Adrenal gland (tissue), 19 donors: ENCODE measurements at places on chromosomes 4 and X. TPM values are rescaled to one million over a fixed set of nuclear protein-coding genes. Genes with fewer than 3 reads are reported as not detected.

The PRR32 gene
- total RNA-seq: not detected

The SOX3 gene
- not detected for total RNA-seq

The SRPK3 gene
- total RNA-seq: 2.9 TPM

GRCh38 chr4:60016971-60017370 is 1183.2 kb upstream of the ADGRL3 start:
- no peak overlapping the region for H3K27ac ChIP-seq
- H3K36me3 ChIP-seq: no peaks in the 10 kb centered on the region
- no peak for DNase-seq
- no peak overlapping the region for H3K4me3 ChIP-seq

GRCh38 chr4:28378109-28378830 is 1517.6 kb downstream of the STIM2 start:
- no peaks in the 10 kb centered on the region for H3K36me3 ChIP-seq
- no peaks in the 10 kb centered on the region for H3K27me3 ChIP-seq
- H3K4me1 ChIP-seq: no peaks in the 10 kb centered on the region
- DNase-seq: no peak
- H3K4me3 ChIP-seq: no peak overlapping the region
- H3K27ac ChIP-seq: no peak overlapping the region

DNA sequence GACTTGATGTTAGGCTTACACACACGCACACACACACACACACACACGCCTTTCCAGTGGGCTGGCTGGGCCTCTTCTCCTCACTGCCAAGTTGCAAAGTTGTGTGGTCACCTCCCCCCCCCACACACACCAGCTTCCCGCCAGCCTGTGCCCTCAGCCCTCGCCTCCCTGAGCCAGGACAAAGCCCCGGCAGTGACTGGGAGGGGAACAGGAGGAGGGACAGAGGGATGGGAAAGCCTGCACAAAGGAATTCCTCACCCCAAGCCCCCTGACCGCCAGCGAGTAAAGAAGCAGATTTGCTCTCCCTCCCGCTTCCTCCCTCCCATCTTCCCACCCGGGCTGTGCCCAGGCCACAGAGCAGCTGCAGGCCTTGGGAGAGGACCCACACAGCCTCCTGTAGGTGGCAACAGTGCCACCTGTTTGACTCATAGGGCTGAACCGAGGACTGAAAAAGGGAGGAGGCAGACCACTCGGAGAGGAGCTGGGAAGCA is at the start of gene GDPD2:
Gene GDPD2, plus strand, starts transcription at position 464 of the 491 bp plus-strand sequence. CDS start 1,671 bp downstream, outside the sequence.
- H3K27ac ChIP-seq: no peak within 1 kb of the TSS
- DNase-seq: no peak
- no peak within 1 kb of the TSS for H3K4me3 ChIP-seq
